ENCODE measurements at places on chromosomes 3 and 15.

DNA sequence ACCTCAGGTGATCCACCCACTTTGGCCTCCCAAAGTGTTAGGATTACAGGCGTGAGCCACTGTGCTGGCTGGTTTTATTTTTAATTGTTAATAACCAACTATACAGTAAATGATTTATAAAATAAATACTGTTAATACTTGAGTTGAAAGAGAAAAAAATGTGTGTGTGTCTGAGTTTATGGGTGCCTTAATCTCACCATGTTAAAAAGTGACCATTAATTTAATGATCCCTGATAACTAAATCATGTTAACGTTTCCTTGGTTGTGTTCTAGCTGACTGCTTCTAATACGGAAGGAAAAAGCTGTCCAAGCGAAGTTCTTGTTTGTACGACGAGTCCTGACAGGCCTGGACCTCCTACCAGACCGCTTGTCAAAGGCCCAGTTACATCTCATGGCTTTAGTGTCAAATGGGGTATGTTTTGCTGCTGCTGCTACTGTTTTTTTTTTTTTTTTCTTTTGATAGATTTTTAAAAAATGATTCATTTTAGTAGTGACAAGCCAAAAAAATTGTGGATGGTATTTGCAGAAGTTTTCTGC is 113.5 kb downstream of the GHSR start:
- DNase-seq = no peak

GRCh38 chr3:159825216-159825854 is 163.3 kb upstream of the IL12A start:
- DNase-seq = no peak

GRCh38 chr3:44329946-44330345 is 8.6 kb upstream of the TCAIM start:
- no peak for DNase-seq

GRCh38 chr3:123478314-123478713 is 29.4 kb upstream of the ADCY5 start:
- no peak for DNase-seq

DNA sequence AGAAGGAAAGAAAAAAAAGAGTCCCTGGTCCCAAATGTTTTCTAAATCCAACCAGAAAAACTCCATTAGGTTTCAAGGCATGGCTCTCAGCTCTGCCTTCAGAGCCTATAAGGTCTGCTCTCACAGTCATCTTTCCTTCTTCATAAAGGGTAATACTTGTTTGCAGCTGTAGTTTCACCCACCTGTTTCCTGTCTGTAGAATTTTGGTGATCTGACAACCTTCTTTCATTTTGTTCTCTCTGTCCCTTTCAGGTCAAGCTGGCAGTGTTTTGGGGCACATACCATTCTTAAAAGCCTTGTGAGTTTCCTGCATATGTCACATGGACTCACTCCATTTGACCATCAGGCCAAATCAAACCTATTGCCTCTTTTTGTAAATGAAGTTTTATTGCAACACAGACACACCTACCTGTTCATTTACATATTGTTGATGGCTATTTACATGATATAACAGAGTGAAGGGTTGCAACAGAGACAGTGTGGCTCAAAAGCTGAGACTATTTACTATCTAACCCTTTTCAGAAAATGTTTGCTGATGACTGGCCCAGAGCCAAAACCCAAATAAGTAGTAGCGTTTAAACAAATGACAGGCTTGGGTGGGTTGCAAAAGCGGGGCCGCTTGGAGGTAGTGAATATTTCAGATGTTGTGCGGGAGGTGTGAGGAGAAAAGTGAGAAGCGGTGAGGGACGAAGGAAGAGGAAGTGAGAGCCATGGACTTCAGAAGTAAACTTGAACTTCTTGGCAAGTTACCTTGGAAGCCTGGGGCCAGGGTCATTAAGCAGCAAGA is 292.7 kb upstream of the PROK2 start:
- DNase-seq = no peak

GRCh38 chr15:59443341-59444072 is 5.5 kb downstream of the FAM81A start:
- no peak for DNase-seq

GRCh38 chr3:144282313-144282712 is 310.7 kb downstream of the DIPK2A start:
- DNase-seq = no peak

GRCh38 chr15:52505151-52505550 is 23.5 kb downstream of the MYO5A start:
- DNase-seq = no peak

GRCh38 chr3:169161011-169161410 is 502.5 kb downstream of the MECOM start:
- DNase-seq = no peak

DNA sequence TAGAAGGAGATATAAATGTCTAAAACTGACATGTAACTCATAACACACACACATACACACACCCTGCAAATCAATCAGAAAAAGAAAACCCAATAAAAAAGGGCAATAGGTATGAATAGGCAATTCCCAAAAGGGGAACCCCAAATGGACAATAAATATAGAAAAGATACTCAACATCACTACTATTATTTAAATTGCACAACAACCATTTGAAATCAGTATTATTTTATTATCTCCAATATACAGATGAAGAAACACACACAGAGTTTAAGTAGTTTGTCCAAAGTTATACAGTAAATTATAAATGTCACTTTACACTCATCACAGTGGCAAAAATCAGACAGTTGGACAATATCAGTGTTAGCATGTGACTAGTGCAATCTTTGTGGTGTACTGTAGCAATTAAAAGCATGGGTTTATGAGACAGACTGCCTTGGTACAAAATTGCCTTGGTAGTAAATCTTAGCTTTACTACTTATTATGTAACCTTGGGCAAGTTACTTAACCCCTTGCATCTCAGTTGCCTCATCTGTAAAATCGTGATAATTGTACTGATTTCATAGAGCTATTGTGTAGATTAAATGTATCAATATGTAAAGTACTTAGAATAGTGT is 3.4 kb upstream of the FSTL1 start:
- DNase-seq = no peak

GRCh38 chr3:65597226-65597951 is 441.3 kb downstream of the MAGI1 start:
- no peak for DNase-seq

DNA sequence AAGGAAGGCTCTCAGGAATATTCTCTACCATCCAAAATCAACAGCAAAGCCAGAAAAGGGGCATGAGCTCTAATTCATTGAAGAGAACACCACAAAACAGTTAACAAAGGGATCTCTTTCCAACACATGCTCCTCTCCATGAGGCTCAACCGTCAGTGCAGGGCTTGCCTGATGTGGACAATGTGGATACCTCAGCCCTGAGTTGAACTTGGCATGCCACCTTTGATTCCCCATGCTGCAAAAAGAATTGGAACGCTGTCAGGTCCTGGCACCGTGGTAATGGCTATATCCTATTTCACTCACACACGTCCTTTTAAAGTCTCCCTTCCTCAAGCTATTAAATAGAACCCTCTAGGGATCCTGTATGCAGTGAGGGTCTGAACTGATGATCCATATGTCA is 30.7 kb upstream of the IP6K2 start:
- no peak for DNase-seq

- no peak for DNase-seq
Measured at GRCh38 chr15:45729141-45729540, 94.3 kb downstream of the SQOR start.

DNA sequence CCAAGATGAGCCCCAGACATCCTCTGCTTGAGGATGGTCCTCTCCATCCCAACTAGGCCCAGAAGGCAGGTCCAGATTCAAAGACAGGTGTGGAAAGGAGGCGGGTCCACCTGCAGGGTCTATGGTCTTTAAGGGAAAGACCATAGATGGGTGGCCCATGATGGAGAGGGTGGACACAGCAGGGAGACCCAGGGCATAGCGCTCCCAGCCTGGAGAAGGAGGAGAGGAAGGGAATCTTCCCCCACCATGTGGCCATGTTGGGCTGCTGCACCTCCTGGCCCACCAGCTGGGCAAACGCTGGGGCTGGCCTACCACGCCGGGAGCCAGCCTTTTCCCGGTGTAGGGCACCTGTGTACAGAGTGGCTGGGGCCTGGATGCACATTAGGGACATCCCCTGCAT is 265.2 kb upstream of the TLE3 start:
- DNase-seq = no peak

DNA sequence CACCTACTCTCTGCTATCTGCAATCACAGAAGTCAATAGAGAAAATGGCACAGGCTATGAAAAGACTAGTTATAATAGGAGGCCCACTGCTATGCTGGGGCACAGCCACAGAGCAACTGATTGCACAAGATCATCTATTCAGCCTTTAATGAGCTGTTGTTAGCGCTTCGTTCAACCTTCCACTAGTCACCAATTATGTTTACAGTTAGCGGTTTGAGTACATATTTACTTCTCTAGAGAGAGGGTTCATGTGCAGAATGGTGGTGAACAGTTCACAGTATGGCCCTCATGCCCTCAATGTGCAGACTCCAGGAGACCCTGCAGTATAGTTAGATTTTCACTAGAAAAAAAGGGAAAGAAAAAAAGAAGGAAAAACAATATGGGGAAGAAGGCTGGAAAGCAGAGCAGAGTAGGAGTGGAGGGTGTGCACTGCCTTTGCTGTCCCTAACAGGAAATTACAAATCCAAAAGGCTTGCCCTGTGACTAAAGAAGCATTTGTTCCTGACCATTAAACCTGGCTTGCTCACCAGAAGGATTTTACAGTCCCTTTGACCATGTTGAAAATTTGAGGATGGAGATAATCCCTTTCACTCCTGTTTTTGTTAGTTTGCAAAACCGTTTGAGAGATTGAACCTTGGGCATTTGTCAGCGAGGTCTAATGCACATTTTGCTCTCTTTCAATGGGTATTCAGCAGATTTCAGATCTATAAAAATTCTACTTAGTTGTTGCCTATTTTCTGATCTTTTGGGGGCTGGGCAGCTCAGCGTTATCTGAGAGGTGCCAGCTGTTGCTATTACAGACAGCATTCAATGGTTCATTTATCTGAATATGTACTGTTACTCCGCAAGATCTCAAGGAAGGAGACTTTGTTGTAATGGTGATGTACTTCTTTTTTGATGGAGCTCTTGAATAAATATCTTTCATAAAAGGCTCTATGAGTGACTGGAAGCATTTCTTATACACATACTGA is 296.1 kb downstream of the LSAMP start:
- DNase-seq = no peak

GRCh38 chr3:25465266-25465860 is 37.3 kb downstream of the RARB start:
- DNase-seq = no peak

GRCh38 chr15:34708422-34708821 is 46.4 kb downstream of the GJD2 start:
- no peak for DNase-seq

DNA sequence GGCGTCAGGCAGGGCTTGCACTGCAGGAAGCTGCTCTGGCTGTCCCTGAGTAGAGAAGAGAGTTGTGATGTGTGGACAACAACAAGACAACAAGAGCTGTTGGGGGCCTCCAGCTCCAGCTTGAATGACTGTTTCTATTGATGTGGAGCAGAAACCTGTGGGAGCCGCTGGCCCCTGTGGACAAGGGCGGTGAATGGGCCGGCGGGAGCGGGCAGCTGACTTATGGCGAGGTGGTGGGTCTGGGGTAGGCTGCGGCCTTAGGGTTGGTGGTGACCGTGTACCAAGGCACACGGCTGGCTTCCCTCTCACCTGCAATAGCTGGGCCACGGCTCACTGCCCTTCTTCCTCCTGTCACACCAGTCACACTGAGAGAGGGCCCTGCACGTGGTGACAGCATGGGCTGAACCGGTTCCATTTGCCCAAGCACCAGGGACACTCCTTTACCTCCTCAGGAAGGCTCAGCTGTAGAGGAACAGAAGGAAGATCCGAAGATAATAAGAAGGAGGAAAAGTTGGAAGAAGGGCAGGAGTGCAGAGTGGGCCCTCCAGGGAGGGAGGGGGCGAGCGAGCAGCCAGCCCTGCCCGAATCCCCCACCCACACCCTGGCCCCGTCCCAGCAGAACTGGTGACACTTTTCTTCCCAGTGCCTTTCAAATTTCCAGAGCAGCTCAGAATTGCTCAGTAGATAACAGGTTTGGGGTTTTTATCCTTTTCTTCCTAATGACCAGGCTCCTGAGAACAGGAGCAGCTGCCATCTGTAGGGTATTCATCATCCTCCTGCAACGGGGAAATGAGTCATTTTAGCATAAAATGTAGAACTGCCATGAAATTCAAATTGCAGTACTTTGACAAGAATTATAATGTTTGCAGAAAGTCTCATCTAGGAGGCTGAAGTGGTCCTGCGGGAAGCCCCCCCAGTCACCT is 136.9 kb downstream of the TJP1 start:
- no peak for DNase-seq

DNA sequence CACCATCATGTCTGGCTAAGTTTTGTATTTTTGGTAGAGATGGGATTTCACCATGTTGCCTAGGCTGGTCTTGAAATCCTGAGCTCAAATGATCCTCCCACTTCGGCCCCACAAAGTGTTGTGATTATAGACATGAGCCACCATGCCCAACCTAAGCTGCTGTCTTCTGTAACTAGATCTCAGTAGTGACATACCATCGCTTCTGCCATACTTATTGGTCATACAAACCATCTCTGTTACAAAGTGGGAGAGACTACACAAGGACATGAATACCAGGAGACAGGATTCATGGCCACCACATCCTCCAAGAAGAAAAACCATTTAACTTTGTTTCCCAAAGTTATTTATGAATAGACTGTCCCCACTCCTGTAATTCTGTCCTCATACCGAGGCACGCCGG is 81.3 kb downstream of the SMAD6 start:
- no peak for DNase-seq

DNA sequence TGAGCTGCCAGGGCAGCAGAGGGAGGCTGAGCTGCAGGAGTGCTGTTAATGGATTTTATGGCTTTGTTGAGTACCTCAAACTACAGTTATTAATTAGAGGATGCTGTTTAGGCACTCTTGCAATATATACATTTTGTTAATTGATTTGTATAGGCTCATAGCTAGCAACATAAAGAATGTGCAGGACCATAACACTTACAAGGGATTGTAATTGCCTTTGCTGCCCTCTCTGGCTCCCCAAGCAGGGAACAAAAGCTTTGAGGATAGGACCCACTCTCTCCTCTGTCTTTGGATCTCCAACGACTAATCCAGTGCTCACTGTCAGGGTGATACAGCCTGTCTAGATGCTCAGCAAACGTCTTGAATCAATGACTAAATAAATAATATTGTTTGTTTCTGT is 1.2 kb upstream of the CLSTN2 start:
- no peak for DNase-seq

DNA sequence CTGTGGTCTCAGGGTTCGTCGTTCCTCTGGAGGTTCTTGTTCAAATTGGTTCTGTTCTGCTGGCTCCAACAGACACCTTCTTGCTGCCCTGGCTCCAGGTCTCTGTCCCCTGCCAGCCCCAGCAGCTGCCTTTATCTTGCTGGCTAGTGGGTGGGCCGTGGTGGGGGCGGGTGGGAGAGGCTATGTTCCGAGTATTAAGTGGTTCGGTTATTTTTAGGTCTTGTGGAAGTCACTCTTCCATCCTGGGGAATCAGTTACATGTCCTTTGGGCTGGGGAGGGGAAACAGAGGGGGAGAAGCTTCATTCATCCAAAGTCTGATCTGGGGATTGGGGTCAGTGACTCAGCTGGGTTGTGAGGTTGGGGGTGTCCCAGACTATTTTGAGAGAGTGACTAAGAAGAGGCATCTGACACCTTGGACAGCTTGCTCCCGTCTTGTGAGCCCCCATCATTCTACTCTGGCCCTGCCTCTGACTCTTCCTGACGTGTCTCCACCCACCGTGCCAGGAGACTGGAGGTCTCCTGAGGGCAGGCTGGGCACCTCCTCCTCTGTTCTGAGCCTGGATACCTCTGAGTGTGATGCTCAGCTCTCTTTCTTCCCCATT is at the start of gene XIRP1:
Gene XIRP1 (minus strand): TSS at position 106 of the 603 bp plus-strand sequence. CDS start 3,150 bp downstream, outside the sequence.
- no peak for DNase-seq

- DNase-seq = no peak
Measured at GRCh38 chr3:28406241-28406640, 57.6 kb upstream of the AZI2 start.

GRCh38 chr3:29318251-29318650 is 37.4 kb downstream of the RBMS3 start:
- no peak for DNase-seq
